ENCODE measurements at places on chromosomes 6 and 20. TPM values are rescaled to one million over a fixed set of nuclear protein-coding genes. Genes with fewer than 3 reads are reported as not detected.

DNA sequence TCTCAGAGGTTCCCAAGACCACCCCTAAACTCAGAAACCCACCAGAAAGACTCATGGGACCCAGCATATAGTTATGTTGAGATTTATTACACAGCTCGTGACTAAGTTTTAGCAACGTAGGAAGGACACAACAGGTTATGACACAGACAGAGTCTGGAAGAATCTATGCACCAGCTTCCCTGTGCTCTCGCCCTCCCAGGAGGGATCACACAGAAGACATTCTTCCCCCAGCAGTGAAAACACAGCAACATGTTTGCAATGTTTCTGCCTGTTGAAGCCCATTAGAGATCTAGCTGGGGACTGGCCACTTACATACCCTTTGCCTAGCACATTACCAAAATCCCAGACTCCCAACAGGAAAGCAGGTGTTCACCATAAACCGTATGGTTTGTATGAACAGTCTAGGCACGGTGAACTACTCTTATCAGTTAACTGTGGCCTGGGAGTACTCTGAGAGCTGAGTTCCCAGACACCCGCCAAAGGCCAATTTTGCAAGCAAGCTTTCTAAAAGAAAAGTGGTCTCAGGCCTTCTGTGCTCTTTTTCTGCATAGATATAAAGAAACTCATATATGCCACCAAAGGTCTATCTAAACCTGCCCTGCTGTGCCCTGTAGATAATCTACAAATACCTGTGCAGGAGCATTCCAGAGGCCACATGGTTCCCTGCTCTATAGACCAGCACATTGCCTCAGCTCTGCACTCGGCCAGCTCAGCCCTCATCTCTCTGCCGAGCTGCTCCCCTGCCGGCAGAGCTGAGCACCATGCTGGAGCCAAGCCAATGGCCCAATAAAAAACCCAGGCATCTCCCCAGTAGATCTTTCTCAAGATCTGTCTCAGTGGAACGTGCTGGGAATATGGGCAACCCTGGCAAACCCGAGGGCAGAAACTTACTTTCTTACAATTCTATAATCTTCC, 69.6 kb upstream of the SMIM28 start:
- DNase-seq: no peak

DNA sequence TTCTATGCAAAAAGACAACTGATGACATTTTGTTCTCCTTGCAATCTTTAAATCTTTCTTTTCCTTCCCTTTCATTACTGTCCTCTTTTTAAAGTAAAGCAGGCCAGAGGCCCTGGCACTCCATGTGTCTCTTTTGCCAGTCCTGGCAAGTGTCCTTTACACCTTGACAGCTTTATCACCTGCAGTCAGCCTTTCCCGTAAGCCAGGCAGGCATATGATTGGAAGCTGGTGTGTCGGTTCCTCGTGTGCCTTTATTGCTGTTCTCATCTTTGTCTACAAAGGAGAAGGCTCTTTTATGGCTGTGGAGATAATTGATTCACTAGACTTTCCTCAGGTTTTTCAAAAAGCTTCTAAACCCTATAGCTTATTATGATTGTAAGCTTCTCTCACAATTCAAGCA, 162.3 kb upstream of the FBXL4 start:
- DNase-seq: no peak

DNA sequence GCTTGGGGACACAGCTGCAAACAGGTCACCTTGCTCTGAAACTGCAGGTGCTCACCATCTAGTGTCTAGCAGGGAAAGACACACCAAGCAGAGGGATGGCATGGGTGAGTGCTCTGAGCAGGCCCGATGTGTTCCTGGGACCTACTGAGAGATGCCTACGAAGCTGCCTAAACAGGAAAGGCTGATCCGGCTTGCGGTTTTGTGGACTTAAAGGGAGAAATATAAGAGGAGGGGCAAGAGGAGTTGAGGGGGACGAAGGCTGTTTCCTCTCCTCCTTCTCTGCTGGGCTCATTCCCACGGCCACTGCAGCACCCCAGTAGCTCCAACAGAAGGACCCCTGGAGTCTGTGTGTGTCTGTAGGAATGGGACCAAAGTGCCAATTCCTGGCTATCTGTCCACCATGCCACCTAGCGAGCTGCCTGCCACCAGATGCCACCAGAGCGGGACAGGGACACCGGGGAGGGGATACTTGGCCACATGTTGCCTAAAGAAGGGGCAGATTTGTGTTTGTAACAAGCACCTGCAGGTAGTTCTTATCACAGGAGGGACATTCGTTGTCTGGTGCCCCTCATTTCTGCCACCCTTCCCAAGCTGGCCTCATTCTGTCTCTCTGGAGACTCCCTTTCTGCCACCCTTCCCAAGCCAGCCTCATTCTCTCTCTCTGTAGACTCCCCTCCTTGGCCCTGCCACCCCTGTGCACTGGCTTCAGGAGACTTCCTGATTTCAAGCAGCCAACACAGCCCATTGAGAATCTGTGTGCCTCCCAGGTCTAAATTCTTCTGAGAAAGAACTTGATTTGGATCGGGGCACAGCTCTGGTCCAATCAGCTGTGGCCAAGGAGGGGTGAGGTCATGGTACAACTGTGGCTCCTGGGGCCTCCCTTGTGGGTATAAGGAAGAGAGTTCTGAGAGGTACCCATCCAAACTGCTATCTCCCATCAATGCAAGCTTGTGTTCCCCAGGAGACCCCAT, 221.8 kb downstream of the ANKRD60 start:
- DNase-seq: no peak

DNA sequence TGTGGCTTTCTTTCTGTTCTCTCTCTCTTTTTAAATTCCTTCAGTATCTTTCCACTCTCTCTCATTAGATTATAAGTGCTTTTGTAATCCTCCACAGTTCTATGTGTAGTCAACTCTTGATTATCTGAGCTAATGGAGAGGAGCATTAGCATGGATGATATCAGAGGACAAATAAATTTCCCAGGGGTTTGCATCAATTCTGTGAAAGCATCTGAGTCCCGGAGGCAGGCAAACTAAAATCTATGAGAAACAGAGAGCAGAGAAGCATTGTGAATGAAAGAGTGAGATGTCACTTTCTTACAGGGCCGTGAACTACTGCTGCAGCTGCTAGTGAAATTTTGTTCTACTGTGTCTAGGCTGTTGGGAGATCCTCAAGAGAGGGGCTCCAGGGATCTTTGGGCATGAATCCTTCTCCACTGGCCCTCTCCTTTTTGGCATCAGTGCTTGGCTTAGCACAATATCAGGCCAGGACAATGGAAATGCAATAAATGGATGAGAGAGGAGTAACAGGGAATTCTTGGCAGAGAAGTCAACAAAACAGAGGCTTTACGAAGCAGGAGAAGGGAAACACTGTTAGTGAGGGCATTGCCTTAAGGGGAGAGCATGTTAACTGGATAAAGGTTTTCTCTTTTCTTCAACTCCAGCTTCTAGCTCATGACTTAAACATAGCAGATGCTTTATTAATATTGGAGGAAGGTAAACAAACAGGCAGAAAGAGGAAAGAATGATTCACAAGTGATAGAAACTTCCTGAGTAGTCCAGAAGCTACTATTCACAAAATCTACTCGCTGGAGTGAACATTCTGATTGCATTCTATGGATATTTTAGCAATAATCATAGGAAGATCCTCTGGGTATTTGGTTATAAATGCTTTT, 847.0 kb upstream of the MAP3K7 start:
- DNase-seq: no peak

Gene PPP1R3G
- 0.04 TPM for total RNA-seq
